ENCODE measurements at places on chromosomes 1 and 21.

DNA sequence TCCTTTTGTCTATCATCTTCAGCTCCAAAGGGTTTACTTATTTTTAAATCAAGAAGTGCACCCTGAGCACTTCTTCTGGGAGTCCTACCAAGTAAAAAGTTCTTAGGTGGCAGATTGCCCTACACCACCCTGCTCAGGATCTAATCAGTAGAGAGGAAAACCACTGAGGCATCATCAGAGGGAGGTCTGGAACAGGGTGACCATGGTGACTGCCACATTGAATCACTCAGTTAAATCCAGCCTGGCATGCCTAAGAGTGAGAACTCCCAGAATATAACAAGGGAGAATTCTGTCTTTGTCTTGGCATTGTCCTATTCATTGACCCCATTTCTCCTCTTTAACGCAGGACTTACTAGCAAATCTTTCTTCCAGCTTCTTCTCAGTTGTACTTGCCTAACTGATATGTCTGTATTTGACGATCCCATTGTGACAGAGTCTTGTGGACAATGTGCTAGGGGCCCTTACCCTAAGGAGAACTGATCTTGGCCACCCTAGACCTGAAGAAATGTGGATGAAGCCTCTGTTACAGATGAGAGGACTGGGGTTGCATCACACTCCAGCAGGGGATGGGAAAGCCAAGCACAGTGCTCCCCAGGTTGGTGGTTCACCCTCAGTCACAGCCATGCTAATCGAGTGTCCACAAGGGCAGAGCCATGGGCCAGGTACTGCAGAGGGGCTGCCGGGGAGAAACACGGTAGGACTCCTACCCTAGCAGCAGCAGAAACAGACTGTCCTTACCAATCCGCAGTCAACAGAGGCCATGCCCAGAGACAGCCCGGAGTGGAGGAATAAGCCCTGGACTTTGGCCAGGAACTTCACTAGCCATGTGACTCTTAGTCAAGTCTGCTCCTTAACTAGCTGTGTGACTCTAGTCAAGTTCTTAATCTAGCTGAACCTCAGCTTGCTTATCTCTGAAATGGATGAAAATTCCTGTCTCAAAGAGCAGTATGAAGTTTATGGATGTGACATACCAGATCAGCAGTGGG, 15.4 kb downstream of the PKP1 start:
- DNase-seq = no peak

- peak; percentile 2 for DNase-seq
Observed at GRCh38 chr1:180424848-180425457, 77.4 kb downstream of the ACBD6 start.

DNA sequence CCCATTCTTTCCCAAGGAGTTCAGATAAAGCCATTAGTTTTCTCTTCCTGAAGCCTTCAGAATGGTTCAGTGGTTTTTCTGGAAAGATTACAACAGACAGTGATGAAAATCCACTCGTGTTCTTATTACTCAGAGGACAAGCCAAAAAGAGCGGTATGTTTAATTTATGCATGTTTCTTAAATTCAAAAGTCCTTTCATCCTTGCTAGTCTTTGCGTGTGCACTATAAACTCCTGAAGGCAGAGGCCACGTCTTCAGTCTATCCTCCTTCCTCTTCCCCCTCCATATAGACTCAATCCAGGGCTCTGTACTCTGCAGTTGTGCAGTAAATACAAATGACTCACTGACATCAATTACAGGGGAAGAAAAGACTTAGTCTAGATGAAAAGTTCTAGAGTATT, 409.2 kb upstream of the PLXNA2 start:
- no peak for DNase-seq

- no peak for DNase-seq
Observed at GRCh38 chr1:21736876-21737275, 46.1 kb downstream of the USP48 start.

DNA sequence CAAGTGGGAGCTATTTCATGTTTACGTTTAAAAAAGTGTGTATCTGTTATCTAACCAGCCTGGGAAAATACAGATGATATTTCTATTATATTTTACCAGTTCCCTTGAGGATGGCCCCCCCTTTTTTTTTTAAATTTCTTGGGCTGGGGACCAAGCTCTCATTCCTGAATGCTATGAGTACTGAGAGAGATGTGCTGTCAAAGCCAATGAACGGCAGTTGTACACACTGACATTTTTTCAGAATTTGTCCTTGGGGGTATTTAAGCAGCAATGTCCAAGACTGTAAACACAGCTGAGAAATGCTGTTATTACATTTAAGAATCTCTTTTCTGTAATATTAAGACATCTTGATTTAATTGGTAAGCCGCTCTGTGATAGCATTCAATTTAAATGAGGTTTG, 177.9 kb downstream of the ST6GALNAC3 start:
- no peak for DNase-seq

- no peak for DNase-seq
Observed at GRCh38 chr1:223068900-223069665, 74.0 kb downstream of the TLR5 start.

Measured in NCI-H1694 (cell line).